Skeletal muscle tissue (tissue), 5 donors: ENCODE measurements at places on chromosomes 12 and 14. TPM values are rescaled to one million over a fixed set of nuclear protein-coding genes. Genes with fewer than 3 reads are reported as not detected.

Gene SLC25A47
- total RNA-seq, result 0.52 TPM

Gene CDC42BPB
- total RNA-seq, result 50.1 TPM

Gene PTGER2
- total RNA-seq, result 1.6 TPM

Gene COX8C
- total RNA-seq, result not detected

Gene AKAP3
- 1.0 TPM for total RNA-seq

Gene KIF26A
- 6.3 TPM for total RNA-seq

Gene CRY1
- total RNA-seq, result 24.0 TPM

Gene VRTN
- not detected for total RNA-seq

Gene CPM
- 2.1 TPM for total RNA-seq

Gene RFX4
- not detected for total RNA-seq

Gene CACNA1C
- 7.3 TPM for total RNA-seq

Gene NTN4
- total RNA-seq, result 20.9 TPM

Gene ARHGEF25
- 23.0 TPM for total RNA-seq

Gene ZCRB1
- 6.8 TPM for total RNA-seq

Gene KERA
- total RNA-seq, result 56.4 TPM

Gene PRB2
- total RNA-seq, result not detected

Gene KRT7
- not detected for total RNA-seq

Gene AQP2
- total RNA-seq, result not detected

Gene PKP2
- total RNA-seq, result 5.2 TPM

Gene PTCSC3
- total RNA-seq, result not detected

Gene TDRD9
- 0.52 TPM for total RNA-seq

Gene PMCH
- not detected for total RNA-seq

Gene SIX6
- total RNA-seq, result not detected

Gene SOX5
- 6.3 TPM for total RNA-seq

Gene TOMM20L
- total RNA-seq, result not detected

Gene HOXC10
- total RNA-seq, result 3.7 TPM

Gene LTB4R2
- 1.6 TPM for total RNA-seq

Gene APOLD1
- total RNA-seq, result 9.9 TPM

Gene LRRIQ1
- not detected for total RNA-seq

Gene SRRM4
- under 0.01 TPM for total RNA-seq

Gene TAMALIN
- total RNA-seq, result 9.4 TPM

Gene ART4
- total RNA-seq, result not detected

Gene BIN2
- 3.1 TPM for total RNA-seq

Gene COCH
- 3.1 TPM for total RNA-seq

Gene SELPLG
- total RNA-seq, result 3.7 TPM

Gene RBM19
- 12.5 TPM for total RNA-seq
